ENCODE measurements at places on chromosomes 7 and 10.

DNA sequence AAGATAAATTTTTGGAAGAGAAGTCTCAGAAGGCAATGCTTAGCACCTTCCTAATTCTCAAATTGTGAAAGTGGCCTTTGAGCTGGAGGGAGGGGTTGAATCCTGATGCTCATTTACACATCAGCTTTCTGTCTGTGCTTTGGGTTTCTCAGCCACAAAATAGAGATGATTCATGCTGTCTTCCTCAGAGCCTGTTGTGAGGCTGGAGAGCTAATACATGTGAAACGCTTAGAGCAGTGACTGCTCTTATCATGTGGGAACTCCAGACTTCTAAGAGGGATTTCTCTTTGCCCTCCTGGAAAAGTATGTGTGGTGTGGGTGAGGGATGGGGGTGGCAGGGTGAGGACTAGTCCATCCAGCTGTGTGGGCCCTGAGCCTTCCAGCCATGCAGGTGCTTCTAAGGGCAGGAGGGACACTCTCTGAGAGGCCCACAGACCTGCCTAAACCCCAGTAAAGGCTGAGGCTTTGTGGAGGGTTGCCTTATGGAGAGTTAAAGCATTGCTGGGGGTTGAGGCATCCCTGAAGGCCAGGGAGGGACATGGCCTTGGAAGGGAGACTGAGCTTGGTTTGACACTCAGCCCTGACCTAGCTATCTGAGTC, 4.8 kb upstream of the EVX1 start:
- DNase-seq: peak; percentile 75

DNA sequence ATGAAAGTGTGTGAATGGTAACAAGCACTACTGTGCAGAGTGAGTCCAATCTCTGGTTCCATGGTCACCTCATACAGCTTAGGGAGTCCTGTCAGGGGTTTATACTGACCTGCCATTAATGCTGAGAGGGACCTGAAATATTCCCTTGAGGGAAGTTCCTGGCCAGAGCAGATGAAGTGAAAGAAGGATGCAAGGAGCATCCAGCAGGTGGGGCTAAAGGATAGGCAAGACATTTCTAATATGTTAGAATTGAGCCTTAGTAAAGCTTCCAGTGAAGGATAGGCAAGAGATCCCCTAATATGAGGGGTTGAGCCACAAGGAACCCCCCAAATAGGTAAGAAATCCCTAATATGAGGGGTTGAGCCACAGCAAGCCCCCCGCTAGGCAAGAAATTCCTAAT, 25.5 kb upstream of the FAM221A start:
- DNase-seq: no peak

- no peak for DNase-seq
These were observed 57.3 kb upstream of the OSBPL3 start for GRCh38 chr7:25037325-25037724.

DNA sequence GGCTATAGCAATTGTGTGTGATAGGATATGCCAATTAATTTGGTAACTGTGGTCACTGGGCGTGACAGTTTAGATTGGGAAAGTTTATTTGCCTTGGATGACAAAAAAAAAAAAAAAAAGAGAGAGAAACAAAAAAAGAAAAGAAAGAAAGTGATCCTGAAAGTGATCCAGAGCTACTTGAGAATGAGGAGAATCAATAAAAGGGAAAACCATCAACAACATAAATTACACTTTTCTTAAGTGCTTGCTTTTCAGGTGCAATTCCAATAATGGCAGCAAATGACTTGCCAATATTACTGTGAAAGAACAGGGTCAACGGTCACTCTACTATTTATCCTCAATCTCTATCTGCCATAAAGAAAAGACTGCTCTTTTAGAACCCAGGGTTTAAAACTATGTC, 191.8 kb upstream of the SEMA3C start:
- DNase-seq: no peak

DNA sequence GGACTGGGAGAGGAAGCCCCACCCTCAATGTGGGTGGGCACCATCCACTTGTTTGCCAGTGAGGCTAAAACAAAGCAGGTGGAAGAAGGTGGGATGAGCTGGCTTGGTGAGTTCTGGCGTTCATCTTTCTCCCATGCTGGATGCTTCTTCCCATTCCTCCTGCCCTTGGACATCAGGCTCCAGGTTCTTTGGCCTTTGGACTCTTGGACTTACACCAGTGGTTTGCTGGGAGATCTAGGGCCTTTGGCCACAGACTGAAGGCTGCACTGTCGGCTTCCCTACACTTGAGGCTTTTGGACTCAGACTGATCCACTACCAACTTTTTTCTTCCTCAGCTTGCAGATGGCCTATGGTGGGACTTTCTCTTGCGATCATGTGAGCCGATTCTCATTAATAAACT, 106.3 kb downstream of the HERPUD2 start:
- DNase-seq: no peak

DNA sequence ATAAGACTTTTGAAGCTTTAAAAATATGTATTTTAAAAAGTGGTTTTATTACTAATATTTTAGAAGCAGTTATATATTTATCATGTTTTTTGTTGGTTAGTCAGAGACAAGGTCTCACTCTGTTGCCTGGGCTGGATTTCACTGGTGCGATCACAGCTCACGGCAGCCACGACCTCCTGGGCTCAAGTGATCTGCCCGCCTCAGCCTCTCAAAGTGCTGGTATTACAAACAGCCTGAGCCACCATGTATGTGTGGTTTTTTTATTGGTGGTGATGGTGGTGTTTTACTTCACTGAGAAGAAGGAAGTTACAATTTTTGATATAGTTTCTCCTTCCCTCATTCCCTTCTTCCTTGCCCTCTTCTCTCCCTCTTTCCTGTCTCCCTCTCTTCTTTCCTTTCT, 13.4 kb downstream of the NHLRC2 start:
- no peak for DNase-seq

DNA sequence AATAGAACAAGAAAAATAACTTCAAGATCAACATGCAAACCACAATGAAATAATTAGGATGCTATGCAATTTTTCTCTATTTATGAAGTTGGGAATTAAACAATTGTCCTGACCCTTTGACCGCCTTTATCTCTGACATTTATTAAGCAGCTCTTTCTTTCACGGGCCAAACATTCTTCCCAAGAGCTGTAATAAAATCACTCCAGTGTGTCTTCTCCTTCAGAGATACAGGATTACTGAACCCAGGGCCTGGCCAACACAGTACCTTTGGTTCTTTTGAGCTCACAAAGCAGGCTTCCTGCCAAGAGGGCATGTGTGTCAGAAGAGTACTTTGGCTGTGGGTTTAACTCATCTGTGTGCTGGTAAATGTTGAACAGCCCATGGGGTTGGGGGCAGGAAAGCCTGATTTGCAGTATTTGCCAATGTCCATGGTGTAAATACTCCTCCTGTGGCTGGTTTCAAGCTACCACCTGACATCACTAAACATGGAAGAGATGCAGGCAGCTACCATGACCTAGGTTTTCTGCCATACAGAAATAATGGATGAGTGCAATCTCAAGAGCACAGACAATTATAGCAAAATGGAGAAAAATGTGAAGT, 121.7 kb downstream of the FANK1 start:
- DNase-seq: peak; percentile 11

DNA sequence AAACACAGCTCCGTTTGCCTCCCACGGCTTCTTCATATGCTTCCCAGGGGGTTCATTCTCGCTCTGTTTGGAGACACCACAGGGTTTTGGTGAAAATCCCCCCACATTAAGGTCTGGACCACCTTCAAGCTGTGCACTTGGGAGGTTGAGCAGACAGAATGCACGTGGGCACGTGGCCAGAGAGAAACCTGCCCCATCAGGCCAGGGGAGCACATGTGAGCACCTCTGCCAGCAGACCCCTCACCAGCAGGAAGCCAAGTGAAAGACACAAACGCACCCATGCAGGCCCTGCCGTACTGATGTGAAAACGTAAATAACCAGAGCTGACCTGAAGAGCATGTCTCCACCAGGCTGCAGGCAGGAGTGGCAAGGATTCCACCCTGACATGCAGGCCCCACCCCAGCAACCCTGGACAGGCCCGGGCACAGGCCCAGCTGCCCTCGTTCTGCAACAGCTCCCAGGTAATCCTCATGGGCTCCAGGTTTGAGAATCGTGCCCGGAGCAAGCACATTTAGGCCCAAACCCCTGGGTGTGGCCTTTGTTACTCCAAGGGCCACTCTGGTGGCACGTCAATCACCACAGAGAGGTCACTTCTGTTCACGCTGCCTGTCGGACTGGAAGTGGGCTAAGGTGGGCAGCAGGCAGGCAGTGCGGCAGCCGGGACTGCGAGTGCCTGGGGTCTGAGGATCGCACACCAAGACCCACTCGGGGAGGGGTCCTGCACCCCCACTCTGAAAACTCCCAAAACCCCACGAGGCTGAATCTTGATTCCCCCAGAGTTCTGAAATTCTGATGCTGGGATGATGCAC, 184.4 kb downstream of the PTPRN2 start:
- no peak for DNase-seq

GRCh38 chr10:46319389-46319788, 32.6 kb downstream of the ANTXRL start:
- no peak for DNase-seq

- DNase-seq: no peak
These were observed 94.8 kb downstream of the AUTS2 start for GRCh38 chr7:69693042-69693441.

- no peak for DNase-seq
These were observed 76.9 kb upstream of the PDCD4 start for GRCh38 chr10:110794808-110795207.

GRCh38 chr10:109978481-109978880, 29.3 kb upstream of the ADD3 start:
- no peak for DNase-seq

Measured in H4 (cell line).